ENCODE measurements at places on chromosomes 11 and 22.
A peak's percentile ranks its signal among the peaks of the same experiment; 100 is the strongest.

GRCh38 chr11:115848611-115849010 is 344.4 kb upstream of the CADM1 start:
- no peak for DNase-seq

DNA sequence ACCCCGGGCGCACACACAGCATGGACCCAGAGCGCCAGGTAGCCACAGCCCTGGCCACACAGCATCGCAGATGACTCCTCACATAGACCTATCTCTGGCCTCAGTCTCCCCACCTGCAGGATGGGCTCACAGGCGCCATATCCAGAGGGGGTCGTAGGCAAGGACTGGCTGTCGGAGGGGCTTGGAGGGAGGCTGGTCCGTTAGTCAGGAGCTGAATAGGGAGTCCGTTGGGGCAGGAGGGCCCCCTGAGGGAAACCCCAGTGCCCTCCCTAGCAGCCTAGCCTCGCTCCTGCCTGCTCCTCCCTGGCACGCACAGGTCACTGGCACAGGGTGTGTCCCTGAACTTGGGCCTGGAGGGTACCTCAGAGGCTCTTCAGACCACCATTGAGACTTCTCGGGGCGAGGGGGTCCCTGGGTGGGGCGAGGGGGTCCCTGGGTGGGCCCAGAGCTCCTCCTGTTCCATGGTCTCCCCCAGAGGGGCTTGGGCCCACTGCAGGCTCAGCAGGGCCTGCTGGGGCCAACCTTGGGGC is 2.0 kb downstream of the PLXNB2 start:
- DNase-seq: no peak

DNA sequence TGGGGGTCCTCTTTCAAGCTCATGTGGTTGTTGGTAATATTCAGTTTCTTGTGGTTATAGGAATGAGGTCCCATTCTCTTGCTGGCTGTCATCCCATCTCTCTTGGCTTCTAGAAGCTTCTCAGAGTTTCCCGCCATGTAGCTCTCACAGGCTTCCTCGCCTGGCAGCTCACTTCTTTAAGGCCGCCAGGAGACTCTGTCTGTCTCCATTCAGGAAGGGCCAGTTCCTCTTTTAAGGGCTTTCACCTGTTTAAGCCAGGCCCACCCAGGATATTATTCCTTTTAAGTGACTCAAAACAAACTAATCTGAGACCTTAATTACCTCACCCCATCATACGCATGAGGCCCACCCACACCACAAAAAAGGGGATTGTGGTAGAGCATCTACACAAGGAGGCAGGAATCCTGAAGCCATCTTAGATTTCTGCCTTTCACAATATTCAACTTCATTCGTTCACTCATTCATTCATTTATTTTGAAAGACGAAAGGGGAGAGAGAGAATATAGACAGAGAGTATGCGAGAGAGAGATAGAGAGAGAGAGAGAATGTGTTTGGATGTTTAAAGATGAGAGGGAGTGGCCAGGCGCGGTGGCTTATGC is 42.3 kb upstream of the NECTIN1 start:
- no peak for DNase-seq

DNA sequence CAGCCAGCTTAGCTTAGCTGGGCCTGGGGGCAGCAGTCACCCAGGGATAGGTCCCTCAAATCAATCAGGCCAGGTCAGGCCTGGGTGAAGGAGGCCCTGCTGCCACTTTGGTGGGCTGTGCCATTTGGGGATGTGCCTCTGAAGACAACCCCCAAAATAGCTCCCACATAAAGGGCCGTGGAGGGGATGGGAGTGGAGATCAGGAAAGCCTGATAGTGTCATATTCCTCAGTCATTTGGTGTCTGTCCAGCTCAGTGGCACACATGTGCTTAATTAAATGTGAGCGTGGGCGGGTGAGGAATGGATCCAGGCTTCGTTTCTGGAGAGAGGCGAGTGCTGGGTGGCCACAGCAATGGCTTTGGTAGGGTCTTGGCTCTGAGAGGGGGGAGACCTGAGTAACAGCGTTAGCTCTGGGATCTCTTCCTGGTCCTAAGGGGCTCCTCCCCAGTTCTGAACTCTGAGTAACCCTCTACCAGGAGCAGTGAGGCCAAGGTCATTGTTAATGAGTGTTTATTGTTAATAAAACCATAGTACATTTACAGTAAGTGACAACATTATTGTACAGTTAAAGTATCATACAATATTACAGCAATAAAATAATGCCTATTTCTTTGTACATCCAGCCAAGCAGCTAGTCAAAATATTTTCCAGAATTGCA is 45.2 kb downstream of the NAT10 start:
- no peak for DNase-seq

GRCh38 chr22:46641811-46642266 is 21.7 kb downstream of the GRAMD4 start:
- DNase-seq: no peak

- no peak for DNase-seq
Observed at GRCh38 chr11:126669416-126669815, 313.9 kb downstream of the ST3GAL4 start.

DNA sequence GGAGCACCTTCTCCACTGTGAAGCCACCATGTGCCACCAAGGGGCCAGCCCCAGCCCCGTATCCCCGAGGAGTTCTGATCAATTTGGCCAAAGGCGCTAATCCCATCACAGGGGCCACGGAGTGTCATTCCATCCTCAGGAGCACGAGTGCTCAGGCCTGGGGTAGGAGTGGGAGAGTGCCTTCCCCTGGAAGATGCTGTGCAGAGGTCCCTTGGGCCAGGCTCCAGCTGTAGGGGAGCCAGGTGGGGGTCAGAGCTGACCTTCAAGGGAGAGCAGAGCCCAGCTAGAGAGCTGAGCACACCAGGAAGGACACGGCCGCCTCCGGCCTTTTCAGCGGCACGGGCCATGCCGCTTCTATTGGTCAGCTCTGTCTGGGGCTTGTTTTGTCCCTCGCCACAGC is 1459.9 kb downstream of the BRD1 start:
- no peak for DNase-seq

DNA sequence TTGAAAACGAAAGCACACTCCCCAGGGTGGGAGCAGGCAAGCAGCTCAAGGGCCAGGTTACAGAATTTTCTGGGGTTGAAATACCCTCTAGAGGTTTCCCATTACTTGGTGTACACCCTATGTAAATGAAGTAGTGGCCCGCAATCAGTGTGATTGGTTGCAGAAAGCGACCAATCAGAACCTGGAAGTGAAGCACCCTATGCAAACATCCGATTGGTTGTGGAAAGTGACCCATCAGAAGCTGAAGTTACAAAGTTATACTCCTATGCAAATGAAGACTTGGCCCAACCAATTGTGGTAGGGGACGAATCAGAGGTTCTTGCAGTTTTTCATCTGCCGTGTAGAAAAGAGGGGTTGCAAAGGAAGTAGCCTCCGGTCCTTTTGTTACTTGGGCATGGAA is 19.2 kb downstream of the PRR5 start:
- no peak for DNase-seq

GRCh38 chr11:8049084-8049483 is 31.9 kb upstream of the TUB start:
- DNase-seq: no peak

DNA sequence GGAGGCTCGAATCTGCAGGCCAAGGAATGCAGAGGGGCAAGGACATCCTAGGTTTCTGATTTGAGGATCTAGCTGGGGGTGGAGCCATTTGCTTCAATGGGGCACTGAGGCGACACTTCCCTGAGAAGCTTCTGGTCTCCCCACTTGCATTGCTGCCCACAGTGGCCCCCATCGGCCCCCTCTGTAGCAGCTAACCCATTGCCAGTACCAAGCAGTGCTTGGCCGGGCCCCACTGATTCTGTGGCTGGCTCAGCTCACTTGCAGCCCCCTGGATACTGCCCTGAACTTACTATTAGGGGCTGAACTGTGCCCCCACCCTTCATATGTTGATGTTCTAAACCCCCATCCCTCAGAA is 42.9 kb upstream of the SHISAL1 start:
- no peak for DNase-seq

DNA sequence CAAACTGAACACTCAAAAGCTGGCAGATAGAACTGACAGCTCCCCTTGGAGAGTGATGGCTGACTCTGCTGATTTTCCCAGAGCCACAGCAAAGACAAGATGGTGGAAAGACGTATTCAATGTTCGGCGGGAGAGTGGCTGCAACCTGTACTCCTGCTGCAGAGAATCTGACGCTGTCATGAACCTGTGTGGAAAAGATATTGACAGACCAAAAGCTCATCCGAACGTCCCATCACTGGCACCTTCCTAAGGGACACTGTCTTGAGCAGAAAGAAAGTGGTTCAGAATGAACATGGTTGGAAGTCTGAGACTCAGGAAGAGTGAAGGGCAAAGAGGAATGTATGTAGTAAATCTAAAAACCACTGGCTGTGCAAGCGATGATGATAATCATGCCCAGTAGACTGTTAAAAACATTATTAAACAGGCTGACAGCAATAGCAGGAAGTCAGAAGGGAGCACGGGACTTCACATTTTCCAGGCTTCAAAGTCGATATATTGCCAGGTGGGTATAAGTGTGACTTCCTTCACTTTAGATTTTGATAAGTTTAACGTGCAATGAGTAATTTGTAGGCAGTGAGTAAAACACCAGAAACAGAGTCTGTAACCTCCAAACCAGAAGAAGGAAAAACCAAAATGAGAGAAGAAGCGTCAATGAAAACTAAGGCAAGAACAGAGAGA is 6.2 kb upstream of the IL17REL start:
- no peak for DNase-seq

DNA sequence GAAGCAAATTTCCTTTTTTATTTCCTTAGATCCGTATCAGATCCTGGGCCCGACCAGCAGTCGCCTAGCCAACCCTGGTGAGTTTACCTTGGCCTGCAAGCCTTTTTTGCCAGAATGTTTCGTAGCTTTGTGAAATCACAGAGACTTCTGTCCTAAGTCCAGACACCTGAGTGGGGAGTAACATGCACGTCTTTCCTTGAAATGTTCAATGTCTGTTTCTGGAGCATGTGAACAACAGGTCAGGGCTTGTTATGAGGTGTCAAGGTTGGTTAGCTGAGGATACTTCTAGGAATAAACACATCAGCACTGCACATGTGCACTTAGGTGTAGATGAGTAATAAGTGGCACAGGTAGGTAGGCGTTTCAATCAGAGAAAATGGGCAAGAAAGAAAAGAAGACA is 58.0 kb downstream of the KCNJ1 start:
- no peak for DNase-seq

- DNase-seq: no peak
Observed at GRCh38 chr11:16356761-16357393, 531 bp upstream of the SOX6 start.

DNA sequence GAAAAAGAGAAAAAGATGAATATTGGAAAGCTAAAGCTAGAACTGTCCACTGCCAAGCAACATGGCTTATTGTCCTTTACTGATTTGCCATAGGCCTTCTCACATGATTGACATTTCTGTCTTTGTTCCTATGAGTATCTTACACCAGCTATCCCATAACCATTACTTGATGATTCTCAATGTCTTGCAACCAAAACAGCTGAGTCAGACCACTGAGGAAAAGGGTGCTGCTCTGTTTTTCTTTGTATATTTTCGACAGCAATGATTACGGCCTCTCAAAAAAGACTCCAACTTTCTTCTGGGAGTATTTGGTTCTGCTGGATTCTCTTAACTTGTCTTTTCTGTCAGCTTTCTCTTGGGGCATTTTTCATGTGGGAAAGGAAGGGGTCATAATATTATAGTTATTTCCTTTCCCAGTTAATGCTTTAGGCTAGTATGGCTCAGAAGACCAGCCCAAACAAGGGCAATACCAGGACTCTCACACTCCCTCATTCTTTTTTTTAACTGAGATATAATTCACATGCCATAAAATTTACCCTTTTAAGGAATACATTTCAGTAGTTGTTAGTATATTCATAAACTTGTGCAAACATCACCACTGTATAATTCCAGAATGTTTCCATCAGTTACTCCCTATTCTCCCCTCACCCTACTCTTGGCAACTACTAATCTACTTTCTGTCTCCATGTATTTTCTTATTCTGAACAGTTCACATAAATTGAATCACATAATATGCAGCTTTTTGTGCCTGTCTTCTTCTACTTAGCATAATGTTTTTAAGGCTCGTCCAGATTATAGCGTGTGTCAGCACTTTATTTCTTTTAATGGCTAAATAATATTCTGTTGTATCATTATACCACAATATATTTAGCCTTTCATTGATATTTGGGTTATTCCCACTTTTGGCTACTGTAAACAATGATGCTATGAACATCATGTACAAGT is 31.1 kb upstream of the FAR1 start:
- no peak for DNase-seq

DNA sequence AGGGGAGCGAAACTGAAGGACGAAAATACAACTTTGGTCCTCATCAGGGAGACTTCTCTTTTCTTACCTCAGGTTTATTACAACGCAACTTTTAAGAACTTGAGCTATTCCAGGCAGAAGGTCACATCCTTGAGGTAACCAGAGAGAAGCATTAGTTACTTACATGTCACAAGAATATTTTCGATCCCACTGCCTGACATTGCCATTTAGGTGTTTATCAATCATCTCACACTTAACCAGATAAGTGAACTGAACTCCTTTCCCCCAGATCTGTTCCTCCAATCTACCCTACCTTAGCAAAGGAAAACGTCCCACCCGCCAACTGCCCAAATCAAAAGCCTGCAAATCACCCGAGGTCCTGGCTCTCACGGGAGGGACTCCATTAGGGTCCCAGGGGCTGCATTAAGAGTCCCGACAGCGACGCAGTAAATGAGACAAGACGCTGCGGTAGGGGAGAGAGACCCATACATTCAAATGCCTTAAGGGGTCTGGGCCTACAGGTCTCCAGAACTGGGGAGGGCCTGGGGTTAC is 734 bp downstream of the ZNF280B start:
- DNase-seq: no peak

- no peak for DNase-seq
Observed at GRCh38 chr22:41132550-41132949, 40.2 kb downstream of the EP300 start.

DNA sequence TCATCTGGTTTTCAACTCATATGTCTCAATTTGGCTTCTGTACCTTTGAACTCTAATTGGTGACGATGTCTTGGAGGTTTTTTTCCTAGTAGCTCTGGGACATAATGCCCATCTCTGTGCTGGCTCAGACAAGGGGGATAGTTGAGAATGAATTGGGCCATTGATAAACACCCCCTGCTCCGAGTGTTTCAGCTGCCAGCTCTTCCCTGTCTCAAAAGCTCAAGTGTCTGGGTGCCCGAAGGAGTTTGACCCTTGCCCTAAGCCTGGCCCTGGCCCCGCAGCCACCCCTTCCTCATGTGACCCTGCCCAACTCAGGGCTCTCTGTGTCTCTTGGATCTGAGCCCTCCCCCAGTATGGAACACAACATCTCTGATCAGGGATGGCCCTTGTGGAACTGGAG is 3.0 kb downstream of the INSC start:
- no peak for DNase-seq

- peak; percentile 82 for DNase-seq
Observed at GRCh38 chr11:72058416-72059034, 21.8 kb downstream of the NUMA1 start.

- no peak for DNase-seq
Observed at GRCh38 chr11:130828741-130829140, 87.5 kb downstream of the SNX19 start.

DNA sequence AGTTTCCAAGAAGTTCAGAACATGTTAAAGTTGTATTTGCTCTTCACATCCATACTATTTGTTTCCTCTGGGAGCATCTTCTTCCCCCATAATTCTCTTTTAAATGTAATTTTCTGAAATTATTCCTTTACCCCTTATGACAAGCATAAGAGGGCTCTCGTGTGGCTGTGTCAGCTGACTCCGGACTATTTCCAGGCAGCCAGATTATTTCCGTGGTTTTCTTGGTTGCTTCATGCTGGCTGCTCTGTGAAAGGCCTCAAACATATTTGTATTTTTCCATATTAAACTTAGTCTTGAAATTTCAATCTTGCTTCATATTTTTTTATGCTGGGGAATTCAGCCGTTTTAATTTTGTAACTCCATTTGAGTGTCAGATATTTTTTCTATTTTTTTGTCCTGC is 2.8 kb upstream of the MMP1 start:
- DNase-seq: no peak

- DNase-seq: no peak
Observed at GRCh38 chr11:34508524-34508923, 5.1 kb downstream of the ELF5 start.

Measured in NCI-H1105 (cell line).